ENCODE measurements at places on chromosomes 7 and 10. TPM values are rescaled to one million over a fixed set of nuclear protein-coding genes. Genes with fewer than 3 reads are reported as not detected.
A peak's percentile ranks its signal among the peaks of the same experiment; 100 is the strongest.

Gene MARCHF5
- total RNA-seq, result 28.0 TPM

Gene NPM3
- 18.0 TPM for total RNA-seq

DNA sequence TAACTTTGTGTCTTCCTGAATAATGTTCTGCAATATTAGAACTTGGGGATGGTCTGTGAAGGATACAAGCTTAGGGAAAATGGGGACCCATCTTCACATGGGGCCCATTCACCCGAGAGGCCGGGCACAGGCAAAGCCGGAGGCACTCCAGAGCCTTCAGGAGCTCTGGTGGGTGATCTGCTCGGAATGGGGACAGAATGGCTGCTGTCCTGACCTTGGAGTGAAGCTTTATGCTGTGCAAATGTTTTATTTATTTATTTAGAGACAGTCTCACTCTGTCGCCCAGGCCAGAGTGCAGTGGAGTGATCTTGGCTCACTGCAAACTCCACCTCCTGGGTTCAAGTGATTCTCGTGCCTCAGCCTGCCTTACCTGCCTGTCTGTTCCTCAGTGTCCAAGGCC is 55.4 kb downstream of the DYNC2I1 start:
- no peak for DNase-seq
- no peaks in the 10 kb centered on the region for H3K27me3 ChIP-seq
- no peak overlapping the region for H3K27ac ChIP-seq
- no peaks in the 10 kb centered on the region for H3K4me1 ChIP-seq
- H3K4me3 ChIP-seq, result no peak overlapping the region

- H3K4me3 ChIP-seq, result peak overlapping the region; percentile 61
- peaks cover 10% of the 10 kb centered on the region for H3K4me1 ChIP-seq
These were observed 671 bp upstream of the CHST3 start for GRCh38 chr10:71963351-71964097.

GRCh38 chr7:121204537-121204936 is 124.3 kb upstream of the WNT16 start:
- no peak for DNase-seq
- no peak overlapping the region for H3K27ac ChIP-seq
- no peaks in the 10 kb centered on the region for H3K4me1 ChIP-seq
- H3K36me3 ChIP-seq, result no peaks in the 10 kb centered on the region
- no peak overlapping the region for H3K4me3 ChIP-seq

GRCh38 chr7:98248156-98248555 is 3.9 kb downstream of the TECPR1 start:
- H3K36me3 ChIP-seq, result peaks cover 7% of the 10 kb centered on the region
- DNase-seq, result no peak
- no peak overlapping the region for H3K4me3 ChIP-seq
- H3K27me3 ChIP-seq, result no peaks in the 10 kb centered on the region

- no peaks in the 10 kb centered on the region for H3K27me3 ChIP-seq
- no peak overlapping the region for H3K27ac ChIP-seq
- H3K36me3 ChIP-seq, result no peaks in the 10 kb centered on the region
- DNase-seq, result no peak
- no peak overlapping the region for H3K4me3 ChIP-seq
These were observed 260.6 kb downstream of the CCSER2 start for GRCh38 chr10:84588971-84589370.

DNA sequence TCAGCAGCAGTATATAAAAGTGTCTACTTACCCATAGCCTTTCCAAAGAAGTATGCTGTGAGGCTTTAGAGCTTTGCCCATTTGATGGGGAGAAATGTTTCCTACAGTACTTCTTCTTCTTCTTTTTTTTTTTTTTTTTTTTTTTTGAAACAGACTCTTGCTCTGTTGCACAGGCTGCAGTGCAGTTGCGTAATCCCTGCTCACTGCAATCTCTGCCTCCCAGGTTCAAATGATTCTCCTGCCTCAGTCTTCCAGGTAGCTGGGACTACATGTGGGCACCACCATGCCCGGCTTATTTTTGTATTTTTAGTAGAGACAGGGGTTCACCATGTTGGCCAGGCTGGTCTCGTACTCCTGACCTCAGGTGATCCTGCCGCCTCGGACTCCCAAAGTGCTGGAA is 101.7 kb upstream of the TMEM26 start:
- H3K27ac ChIP-seq, result no peak overlapping the region
- H3K4me3 ChIP-seq, result no peak overlapping the region
- H3K27me3 ChIP-seq, result no peaks in the 10 kb centered on the region

DNA sequence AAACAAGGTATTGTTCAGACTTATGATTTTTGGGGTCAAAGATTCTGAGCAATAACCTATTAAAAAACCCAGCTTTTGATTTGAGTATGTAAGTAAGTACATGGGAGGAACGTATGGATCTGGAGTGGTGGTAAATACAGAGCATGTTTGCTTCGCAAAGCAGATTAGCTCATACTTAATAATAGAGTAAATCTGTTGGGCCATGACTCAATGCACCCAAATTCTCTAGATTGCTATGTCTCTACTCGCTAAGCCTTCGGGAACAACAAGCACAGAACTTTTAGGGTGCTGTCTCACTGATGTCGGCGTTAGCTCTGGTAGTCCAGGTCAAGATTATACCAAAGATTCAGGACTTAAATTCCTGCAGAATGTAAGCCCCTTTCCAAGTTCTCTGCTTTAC is 807 bp upstream of the MINPP1 start:
- peak overlapping the region; percentile 87 for H3K27ac ChIP-seq
- no peak for DNase-seq
- H3K27me3 ChIP-seq, result no peaks in the 10 kb centered on the region
- H3K4me1 ChIP-seq, result peaks cover 16% of the 10 kb centered on the region

GRCh38 chr7:13099154-13099795 is 411.8 kb downstream of the ARL4A start:
- H3K4me3 ChIP-seq, result no peak overlapping the region
- no peak overlapping the region for H3K27ac ChIP-seq
- H3K4me1 ChIP-seq, result no peaks in the 10 kb centered on the region
- H3K27me3 ChIP-seq, result no peaks in the 10 kb centered on the region
- no peak for DNase-seq
- H3K36me3 ChIP-seq, result no peaks in the 10 kb centered on the region
